ENCODE measurements at places on chromosomes 7 and 10. TPM values are rescaled to one million over a fixed set of nuclear protein-coding genes. Genes with fewer than 3 reads are reported as not detected.

Gene HHEX
- total RNA-seq = 12.7 TPM

Gene RARRES2
- not detected for total RNA-seq

Gene CREB5
- 3.6 TPM for total RNA-seq

Gene GRB10
- 65.1 TPM for total RNA-seq

Gene UCMA
- total RNA-seq = not detected

Gene ADK
- total RNA-seq = 32.7 TPM

Gene TAS2R4
- 0.07 TPM for total RNA-seq

Gene ACTR3C
- total RNA-seq = not detected
